ENCODE measurements at places on chromosomes 11 and 22. TPM values are rescaled to one million over a fixed set of nuclear protein-coding genes. Genes with fewer than 3 reads are reported as not detected.
A peak's percentile ranks its signal among the peaks of the same experiment; 100 is the strongest.

GRCh38 chr11:25838918-25839625 is 492.9 kb upstream of the ANO3 start:
- no peak overlapping the region for H3K4me3 ChIP-seq
- H3K27ac ChIP-seq = no peak overlapping the region
- no peaks in the 10 kb centered on the region for H3K4me1 ChIP-seq
- peak; percentile 40 for DNase-seq
- no peaks in the 10 kb centered on the region for H3K27me3 ChIP-seq

DNA sequence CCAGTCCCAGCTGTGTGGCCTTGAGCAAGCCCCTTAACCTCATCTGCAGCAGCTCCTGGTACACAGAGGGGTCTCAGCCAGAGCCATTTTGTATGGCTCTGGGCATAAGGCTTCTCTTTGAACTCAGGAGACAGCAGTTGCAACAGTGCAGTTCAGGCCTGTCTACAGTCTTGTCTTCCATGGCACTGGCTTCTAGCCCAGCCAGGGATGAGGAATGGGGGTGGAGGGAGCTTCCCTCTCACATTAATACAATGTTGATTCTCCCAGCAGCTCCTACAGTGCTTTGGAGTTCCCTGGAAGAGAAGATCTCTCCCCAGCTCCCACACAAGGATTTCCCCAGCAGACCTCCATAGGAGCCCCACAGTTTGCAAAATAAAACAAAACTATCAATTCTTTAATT is 350.2 kb downstream of the BUD13 start:
- no peak for DNase-seq
- no peak overlapping the region for H3K4me3 ChIP-seq
- peaks cover 12% of the 10 kb centered on the region for H3K4me1 ChIP-seq

GRCh38 chr22:29328055-29328454 is 12.6 kb upstream of the RASL10A start:
- no peaks in the 10 kb centered on the region for H3K27me3 ChIP-seq
- no peaks in the 10 kb centered on the region for H3K4me1 ChIP-seq
- H3K27ac ChIP-seq = no peak overlapping the region
- no peak overlapping the region for H3K4me3 ChIP-seq
- no peak for DNase-seq

DNA sequence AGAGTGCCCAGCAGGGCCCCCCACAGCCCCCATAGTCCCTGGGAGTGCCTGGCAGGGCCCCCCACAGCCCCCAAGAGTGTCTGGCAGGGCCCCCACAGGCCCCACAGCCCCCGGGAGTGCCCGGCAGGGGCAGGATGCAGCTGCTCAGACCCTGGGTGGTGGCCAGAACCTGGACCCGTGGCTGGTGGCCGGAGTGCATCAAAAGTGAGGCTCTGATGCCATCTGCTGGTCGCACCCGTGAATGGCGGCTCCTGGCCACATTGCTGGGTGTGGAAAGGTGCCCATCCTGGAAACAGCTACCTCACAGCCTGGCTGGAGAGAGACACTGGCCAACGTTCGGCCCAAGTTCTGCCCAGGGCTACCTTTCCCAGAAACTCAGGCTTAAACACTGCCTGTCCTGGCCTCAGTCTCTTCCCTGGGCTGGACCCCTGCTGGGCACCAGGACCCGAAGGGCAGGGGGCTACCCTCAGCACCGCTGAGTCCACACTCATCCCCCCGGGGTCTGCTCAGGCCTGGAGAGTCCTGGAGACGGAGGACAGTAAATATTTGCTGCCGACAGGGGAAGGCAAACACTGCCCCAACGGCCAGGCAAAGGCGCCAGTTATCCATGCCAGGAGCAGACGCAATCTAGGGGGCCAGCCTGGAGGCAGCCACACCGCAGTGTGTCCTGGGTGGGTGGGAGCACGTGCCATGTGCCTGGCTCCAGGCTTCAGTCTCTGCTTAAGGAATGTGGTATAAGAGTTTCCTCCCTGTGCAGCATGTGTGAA is 4.4 kb downstream of the INS start:
- H3K36me3 ChIP-seq = no peaks in the 10 kb centered on the region
- no peak overlapping the region for H3K4me3 ChIP-seq
- no peaks in the 10 kb centered on the region for H3K27me3 ChIP-seq
- DNase-seq = peak; percentile 72

DNA sequence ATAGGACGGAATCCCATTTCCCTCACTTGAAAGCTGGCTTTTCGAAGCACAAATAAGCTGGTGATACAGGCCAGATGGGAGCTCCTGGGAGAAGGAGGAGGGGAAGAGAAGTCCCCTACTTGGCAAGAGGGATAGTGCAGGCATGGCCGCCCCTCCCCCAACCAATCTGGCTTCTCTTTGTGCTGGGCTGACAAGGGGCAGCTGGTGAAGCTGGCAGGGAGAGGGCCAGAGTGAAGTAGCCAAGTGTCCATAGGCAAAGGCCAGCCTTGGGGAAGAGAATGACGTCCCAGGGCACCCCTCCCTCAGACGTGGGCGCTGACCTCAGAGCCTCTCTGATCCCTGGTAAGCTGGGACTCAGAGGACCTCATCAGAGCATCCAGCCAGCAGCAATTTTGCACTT is 78.7 kb upstream of the GRAMD1B start:
- peaks cover 4% of the 10 kb centered on the region for H3K27me3 ChIP-seq
- no peaks in the 10 kb centered on the region for H3K36me3 ChIP-seq
- H3K4me3 ChIP-seq = no peak overlapping the region
- H3K27ac ChIP-seq = no peak overlapping the region
- H3K4me1 ChIP-seq = peaks cover 17% of the 10 kb centered on the region
- DNase-seq = peak; percentile 55

DNA sequence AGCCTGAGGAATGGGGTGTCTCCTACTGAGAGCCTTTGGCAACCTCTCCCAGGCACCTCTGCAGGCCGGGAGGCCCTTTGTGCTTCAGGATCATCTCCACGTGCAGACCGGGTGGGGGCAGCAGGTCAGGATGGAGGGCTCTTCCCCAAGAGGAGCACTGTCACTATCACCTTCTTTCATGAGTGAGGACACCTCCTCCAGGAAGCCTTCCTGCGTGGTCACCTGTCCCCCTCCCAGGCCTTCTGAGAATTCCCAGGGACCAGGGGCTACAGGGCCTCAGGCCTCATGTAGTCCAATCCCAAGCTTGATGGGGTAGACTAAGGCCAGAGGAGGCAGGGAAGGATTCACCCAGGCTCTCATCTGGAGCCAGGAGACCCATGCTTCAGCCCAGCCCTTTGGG is 57.6 kb downstream of the PDE2A start:
- no peaks in the 10 kb centered on the region for H3K4me1 ChIP-seq
- H3K27me3 ChIP-seq = no peaks in the 10 kb centered on the region
- no peaks in the 10 kb centered on the region for H3K36me3 ChIP-seq
- no peak overlapping the region for H3K27ac ChIP-seq
- no peak overlapping the region for H3K4me3 ChIP-seq
- no peak for DNase-seq

DNA sequence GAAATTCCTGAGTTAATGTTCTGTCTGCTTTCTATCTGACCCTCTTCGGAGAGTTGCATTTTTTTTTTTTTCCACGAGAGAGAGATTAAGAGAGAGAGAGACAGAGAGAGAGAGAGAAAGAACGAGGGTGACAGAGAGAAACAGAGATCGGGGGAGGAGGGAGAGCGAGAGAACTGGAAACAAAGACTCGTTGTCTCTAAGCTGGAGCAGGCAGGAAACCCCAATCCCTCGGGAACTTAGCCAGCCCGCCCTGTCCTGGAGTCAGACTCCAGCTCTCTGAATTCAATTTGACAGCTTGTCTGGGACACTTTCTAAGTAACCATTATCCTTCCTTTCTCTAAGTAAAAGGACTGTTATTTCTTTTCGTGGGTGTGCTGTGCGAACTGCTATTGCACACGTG is 76.9 kb downstream of the KCNJ1 start:
- H3K4me3 ChIP-seq = no peak overlapping the region
- DNase-seq = no peak
- peaks cover 15% of the 10 kb centered on the region for H3K4me1 ChIP-seq
- H3K27me3 ChIP-seq = no peaks in the 10 kb centered on the region

DNA sequence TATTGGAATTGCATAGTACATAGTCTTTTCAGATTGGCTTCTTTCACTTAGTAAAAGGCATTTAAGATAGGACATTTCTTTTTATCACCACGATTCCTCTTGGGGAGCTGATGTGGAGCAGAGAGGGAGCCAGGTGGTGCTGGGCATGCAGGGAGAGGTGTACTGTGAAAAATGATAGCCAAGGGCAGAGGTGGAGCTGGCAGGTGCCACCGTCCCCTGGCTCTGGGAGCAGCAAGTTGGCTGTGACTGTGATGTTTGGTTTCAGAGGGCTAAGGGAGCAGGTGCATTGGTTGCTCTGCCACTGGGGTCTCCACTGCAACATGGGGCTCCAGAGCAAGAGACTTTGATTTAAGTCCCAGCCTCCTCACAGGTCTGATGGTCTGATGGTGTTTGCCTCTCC is 16.5 kb downstream of the SGSM1 start:
- H3K4me1 ChIP-seq = no peaks in the 10 kb centered on the region
- H3K36me3 ChIP-seq = no peaks in the 10 kb centered on the region
- H3K4me3 ChIP-seq = no peak overlapping the region
- H3K27me3 ChIP-seq = no peaks in the 10 kb centered on the region

DNA sequence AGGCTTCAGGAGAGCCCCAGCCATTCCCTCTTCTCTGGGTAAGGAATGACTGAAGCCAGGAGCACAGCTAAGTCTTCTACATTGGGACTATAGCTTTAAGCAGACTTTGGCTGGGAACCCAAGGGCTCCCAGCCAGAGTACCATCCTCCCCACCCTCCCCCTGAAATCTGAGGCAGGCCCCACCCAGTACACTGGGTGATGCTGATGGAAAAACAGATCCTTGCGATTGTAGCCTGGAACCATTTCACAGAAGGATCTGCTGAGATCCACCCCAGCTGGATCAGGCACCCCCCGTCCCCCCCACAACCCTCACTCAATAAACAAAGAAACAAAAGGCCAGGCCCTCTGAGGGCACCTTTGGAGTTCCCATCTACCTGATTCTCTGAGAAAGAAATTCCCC is 39.8 kb downstream of the IL18BP start:
- no peaks in the 10 kb centered on the region for H3K36me3 ChIP-seq
- H3K27me3 ChIP-seq = no peaks in the 10 kb centered on the region
- H3K27ac ChIP-seq = peak overlapping the region; percentile 47
- H3K4me1 ChIP-seq = peaks cover 41% of the 10 kb centered on the region
- DNase-seq = no peak

- H3K27me3 ChIP-seq = no peaks in the 10 kb centered on the region
- 0 out of 2 replicates have a peak overlapping the region, but pooled peaks have one; percentile 45 for H3K27ac ChIP-seq
- peaks cover 29% of the 10 kb centered on the region for H3K4me1 ChIP-seq
- no peak for DNase-seq
- H3K4me3 ChIP-seq = no peak overlapping the region
Measured at GRCh38 chr22:25623310-25623734, 58.8 kb downstream of the GRK3 start.

- peaks cover 4% of the 10 kb centered on the region for H3K4me1 ChIP-seq
- no peak overlapping the region for H3K4me3 ChIP-seq
- no peak overlapping the region for H3K27ac ChIP-seq
- DNase-seq = no peak
- H3K27me3 ChIP-seq = no peaks in the 10 kb centered on the region
- no peaks in the 10 kb centered on the region for H3K36me3 ChIP-seq
Measured at GRCh38 chr11:14058061-14058460, 95.5 kb downstream of the SPON1 start.

DNA sequence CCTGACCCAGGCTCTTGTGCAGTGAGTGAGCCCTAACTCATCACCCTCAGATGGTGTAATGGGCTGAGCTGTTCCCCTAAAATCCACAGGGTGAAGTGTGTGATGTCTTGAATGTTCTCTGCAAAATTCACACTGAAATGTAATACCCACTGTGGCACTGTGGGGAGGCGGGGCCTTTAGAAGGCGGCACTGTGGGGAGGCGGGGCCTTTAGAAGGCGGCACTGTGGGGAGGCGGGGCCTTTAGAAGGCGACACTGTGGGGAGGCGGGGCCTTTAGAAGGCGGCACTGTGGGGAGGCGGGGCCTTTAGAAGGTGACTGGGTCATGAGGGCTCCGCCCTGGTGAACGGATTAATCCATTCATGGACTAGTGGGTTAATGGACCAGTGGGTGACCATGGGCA is 33.0 kb downstream of the CHID1 start:
- H3K4me1 ChIP-seq = no peaks in the 10 kb centered on the region
- H3K27ac ChIP-seq = no peak overlapping the region
- H3K4me3 ChIP-seq = no peak overlapping the region
- H3K27me3 ChIP-seq = no peaks in the 10 kb centered on the region
- DNase-seq = peak; percentile 82

GRCh38 chr22:40202225-40202944 is 24.7 kb downstream of the TNRC6B start:
- H3K4me1 ChIP-seq = peaks cover 68% of the 10 kb centered on the region
- no peaks in the 10 kb centered on the region for H3K27me3 ChIP-seq
- no peaks in the 10 kb centered on the region for H3K36me3 ChIP-seq
- no peak overlapping the region for H3K4me3 ChIP-seq
- no peak for DNase-seq
- no peak overlapping the region for H3K27ac ChIP-seq

DNA sequence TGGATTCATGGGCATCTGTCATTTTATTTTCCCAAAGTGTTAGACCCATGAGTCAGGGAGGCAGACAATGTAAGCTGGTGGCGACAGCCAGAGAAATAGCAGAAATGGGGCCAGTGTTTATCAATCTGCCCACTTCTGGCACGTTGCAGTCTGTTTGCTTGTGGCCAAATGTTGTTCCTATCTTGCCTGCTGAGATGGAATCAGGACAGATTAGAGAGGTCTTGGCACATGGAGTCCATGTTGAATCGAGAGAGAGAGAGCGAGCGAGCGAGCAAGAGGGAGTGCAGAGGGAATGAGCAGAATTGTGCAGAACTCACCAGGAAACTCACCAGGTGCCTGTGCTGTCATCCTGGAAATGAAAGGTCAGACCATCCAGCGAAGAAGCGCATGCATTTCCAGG is 21.9 kb upstream of the PARVG start:
- H3K4me3 ChIP-seq = no peak overlapping the region
- H3K27ac ChIP-seq = no peak overlapping the region
- H3K27me3 ChIP-seq = no peaks in the 10 kb centered on the region
- DNase-seq = no peak
- H3K36me3 ChIP-seq = no peaks in the 10 kb centered on the region
- H3K4me1 ChIP-seq = peaks cover 12% of the 10 kb centered on the region

The PKDREJ gene
- not detected for total RNA-seq

The DRD2 gene
- total RNA-seq = 0.21 TPM

The OR8D1 gene
- total RNA-seq = not detected

The SLC22A12 gene
- not detected for total RNA-seq

The MPZL3 gene
- total RNA-seq = 5.7 TPM

The DDIAS gene
- 53.0 TPM for total RNA-seq

The ANGPTL5 gene
- total RNA-seq = not detected
